ENCODE measurements at places on chromosomes 16 and 17.
A peak's percentile ranks its signal among the peaks of the same experiment; 100 is the strongest.

GRCh38 chr16:66328282-66328681 is 38.2 kb upstream of the CDH5 start:
- no peak for DNase-seq

DNA sequence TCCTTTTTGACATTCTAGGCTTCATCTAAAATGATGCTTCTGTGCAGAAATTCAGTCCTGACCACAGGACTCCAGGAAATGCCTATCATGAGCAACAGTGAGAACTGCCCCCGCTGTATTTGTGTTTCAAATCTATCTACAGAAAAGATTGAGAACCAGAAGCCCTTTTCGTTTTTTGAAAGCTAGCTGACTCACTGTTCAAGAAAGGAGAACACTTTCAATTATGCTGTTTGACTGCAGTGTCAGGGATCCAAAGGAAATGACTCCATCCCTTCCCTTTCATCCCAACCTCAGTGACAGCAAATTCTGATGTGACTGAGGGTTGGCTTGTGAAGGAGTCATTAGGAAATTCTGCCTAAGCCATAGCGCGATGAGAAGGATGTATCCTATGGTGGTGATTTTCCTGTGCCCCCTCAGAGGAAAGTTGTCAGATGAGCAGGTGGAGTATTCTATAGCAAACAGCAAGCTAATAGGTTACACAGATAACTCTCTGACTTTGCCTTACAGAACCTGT is 622.3 kb downstream of the TMEM114 start:
- peak; percentile 37 for DNase-seq

DNA sequence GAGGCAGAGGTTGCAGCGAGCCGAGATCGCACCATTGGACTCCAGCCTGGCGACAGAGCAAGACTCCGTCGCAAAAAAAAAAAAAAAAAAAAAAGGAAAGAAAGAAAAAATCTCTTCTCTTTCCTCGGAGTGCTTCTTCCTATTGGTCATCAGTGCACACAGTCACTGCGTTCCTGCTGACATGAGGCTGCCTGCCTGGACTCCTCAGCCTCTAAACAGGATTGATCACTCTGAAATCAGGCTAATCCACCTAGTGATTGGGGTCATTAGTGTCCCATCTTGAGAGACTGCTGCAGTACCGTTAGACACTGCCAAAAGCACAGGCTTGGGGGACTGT is 30.8 kb downstream of the PLCD3 start:
- DNase-seq = no peak

- no peak for DNase-seq
These were observed 15.0 kb downstream of the UTP18 start for GRCh38 chr17:51275381-51275780.

- no peak for DNase-seq
These were observed 442.8 kb downstream of the HS3ST4 start for GRCh38 chr16:26134588-26134987.

- no peak for DNase-seq
These were observed 31.3 kb upstream of the DDX52 start for GRCh38 chr17:37674511-37674910.

DNA sequence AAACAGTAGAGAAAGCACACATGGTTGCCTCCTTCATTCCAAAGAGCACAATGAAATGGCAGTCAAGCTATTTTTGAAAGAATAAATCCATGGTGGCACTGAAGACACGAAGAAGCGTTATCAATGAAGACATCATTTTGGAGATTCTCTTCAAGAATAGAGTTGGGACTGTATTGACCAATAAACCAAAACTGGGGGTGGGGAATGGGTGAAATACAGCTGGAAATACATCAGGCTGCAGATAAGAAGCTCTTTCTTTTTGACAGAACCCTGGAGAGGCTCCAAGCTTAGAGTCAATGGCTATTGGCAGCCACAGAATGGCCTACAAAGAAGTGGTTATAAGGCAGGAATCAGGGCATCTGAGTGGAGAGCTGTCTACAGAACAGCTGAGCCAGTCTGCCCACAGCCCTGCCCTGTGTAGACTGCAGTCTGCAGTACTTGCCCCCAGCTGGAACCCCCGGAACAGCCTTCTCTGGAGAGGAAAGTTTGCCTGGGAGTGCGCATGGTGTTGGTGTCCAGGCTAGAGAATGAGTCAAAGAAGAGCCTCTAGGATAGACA is 100.4 kb downstream of the STX8 start:
- DNase-seq = no peak

- peak; percentile 50 for DNase-seq
These were observed 13.5 kb downstream of the SDR42E1 start for GRCh38 chr16:81997738-81998137.

DNA sequence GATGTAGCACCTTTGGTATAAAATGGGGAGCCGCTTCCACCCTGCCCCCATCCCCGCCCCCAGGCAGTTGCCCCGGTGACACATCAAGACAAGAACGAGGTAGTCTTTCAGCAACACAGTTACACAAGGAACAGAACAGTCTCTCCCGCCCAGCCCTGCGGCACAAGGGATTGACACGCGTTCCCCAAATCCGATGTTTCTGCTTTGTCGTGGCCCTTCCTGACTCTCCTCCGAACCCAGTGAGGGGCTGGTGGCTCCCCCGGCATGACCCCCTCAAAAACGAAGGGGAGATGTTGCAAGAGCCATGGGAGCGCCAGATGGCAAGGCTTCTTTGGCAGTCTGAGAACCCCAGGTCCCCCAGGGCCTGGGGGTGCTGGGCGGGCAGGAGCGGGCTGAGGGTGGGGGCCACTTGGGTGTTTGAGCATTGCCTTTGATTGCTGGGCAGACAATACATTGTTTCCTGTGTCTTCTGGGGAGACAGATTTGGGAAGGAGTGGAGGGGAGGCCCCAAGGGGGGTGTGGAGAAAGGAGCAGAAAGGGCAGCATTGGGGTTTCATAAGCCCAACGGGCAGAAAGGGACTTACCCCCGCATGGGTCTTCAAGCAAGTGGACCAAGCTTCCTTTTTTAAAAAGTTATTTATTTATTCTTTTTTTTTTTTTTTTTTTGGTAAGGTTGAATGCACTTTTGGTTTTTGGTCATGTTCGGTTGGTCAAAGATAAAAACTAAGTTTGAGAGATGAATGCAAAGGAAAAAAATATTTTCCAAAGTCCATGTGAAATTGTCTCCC is 16.6 kb downstream of the COL1A1 start:
- peak; percentile 72 for DNase-seq

GRCh38 chr17:49871211-49871610 is 23.3 kb upstream of the TAC4 start:
- DNase-seq = no peak

DNA sequence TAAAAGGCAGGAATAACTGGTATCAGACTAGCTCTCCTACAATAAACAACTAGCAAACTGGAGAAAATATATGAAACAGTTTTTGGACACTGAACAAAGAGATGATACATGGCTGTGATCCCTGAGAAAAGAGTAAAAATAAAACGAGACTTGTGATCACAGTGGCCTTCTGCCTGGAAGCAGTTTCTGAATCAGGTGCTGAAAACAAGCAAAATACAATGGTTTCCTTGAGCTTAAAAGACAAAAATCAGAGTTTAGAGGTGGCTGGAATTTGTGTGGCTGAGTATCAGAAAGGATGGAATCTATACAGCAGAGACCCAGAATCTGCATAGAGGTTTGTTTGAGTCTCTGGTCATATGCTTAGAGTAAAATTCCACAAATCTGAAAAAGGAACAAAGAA is 242.5 kb upstream of the SOX9 start:
- no peak for DNase-seq

- DNase-seq = peak; percentile 92
These were observed at the start of gene ZKSCAN2 for GRCh38 chr16:25257470-25257955. TSS of gene ZKSCAN2 (minus strand) at chr16:25257845. CDS start at chr16:25257127, 718 bp downstream.
